Epithelial cell of prostate (primary cell): ENCODE measurements at places on chromosomes 1 and 21.

GRCh38 chr1:3879099-3879498, 21.0 kb downstream of the C1orf174 start:
- no peak for DNase-seq

- no peak for DNase-seq
These were observed 59.2 kb downstream of the LRRN2 start for GRCh38 chr1:204626381-204626780.

GRCh38 chr21:38438462-38438893, 59.8 kb downstream of the ERG start:
- DNase-seq: no peak

DNA sequence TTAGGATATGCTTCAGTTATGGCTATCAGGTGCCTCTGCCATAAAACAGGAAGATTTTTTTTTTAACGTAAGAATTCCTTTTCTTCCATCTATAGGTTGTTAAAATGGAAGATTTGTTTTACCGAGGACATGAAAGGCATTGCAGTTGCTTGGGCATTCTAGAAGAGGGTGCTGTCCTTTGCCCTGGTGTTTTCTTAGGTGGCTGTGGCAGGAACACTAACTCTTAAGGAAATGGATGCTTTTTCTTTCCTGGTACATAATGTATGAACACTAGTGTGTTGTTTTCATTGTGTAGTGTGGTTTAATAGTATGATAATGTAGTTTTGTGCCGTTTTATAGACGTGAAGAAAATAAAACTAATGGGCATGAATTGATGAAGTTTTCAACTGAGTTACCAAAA, 47.2 kb downstream of the UCK2 start:
- no peak for DNase-seq

GRCh38 chr1:66140072-66140471, 347.4 kb downstream of the PDE4B start:
- no peak for DNase-seq

DNA sequence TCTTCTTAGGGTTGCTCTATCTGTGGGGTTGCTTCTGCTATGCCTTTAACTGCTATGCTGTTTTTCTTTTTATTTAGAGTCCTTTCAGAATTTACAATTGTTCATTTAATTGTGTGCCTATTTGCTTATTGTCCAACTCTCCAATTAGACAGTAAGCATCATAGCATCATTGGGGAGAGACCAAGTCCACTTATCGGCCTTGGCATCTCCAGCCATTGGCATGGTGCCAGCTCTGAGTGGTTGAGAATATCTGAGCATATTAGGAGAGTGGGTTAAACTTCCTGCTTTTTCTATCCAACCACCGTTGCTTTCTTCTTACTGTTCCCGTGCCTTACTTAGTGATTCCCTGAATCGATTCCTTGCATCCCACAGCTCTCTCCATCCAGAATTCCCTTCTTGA, 535.0 kb downstream of the AJAP1 start:
- no peak for DNase-seq

DNA sequence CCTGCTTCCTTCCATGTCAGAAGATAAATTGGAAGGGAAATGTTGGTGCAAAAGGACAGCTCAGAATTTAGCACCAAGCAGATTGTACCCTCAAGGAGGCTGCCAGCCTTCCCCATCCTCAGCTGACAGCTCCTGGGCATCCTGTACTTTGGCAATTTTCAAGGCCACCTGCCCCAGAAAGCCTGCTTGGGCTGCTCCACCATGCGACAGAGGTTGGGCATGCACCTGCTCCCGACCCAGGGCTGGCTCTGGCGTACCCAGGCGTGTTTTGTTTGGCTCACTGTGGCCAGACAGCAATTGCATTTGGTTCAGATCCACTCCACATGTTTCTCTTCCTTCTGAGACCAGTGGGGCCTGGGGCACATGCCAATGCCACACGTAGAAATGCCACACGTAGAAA, 547.8 kb downstream of the NPHP4 start:
- no peak for DNase-seq

DNA sequence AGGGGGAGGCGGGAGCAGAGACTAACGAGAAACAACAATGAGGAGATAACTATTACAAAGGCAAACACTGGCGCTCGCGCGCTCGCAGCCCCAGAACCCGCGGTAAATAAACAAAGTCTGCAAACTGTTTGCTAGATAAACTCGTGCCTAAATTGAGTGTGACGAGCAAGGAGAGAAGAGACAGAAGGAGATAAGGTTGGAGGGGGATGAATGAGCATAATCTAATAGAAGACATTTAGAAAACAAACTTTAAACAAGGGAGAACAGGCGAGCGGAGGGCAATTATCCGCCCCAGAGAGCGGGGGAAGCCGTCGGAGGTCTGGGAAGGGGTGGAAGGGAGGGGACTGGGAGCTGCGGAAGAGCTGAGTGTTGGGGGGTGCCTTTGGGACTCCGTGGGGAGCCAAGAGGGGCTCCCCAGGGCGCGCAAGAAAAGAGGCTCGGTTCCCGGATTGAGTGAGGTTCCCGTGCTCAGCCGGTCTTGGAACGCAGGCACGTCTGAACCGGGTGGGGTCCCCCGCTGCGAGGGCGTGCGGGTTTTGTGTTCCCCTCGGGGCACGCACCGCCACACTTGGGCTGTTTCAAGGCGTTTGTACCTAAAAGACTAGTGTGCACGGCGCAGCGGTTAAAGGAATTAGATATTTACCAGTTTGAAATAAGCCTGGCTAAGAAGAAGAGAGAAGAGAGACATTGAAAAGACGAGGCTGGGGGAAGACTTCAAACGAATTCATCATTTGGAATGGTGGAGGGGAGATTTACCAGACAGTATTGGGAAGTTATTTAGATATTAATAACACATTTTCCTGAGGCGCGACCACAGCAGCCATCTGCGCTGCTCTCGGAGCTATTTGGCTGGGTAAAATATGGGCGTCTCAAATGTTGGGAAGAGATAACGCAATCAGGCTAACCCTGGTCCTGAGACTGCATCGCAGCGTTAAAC, 10.6 kb downstream of the PAX7 start:
- no peak for DNase-seq

- DNase-seq: no peak
These were observed 62.2 kb downstream of the ELK4 start for GRCh38 chr1:205569411-205570172.
